ENCODE measurements at places on chromosomes 2 and 18. TPM values are rescaled to one million over a fixed set of nuclear protein-coding genes. Genes with fewer than 3 reads are reported as not detected.

The ANKAR gene
- 8.9 TPM for polyA plus RNA-seq

The SRD5A2 gene
- 0.04 TPM for polyA plus RNA-seq

The ANKRD62 gene
- not detected for polyA plus RNA-seq

The FNDC4 gene
- polyA plus RNA-seq = 11.0 TPM

The PPP1R1C gene
- 1.0 TPM for polyA plus RNA-seq

The STAM2 gene
- 16.5 TPM for polyA plus RNA-seq

The COL3A1 gene
- 7,572 TPM for polyA plus RNA-seq

The ALLC gene
- not detected for polyA plus RNA-seq

The GAREM2 gene
- polyA plus RNA-seq = 3.6 TPM

The IKZF2 gene
- polyA plus RNA-seq = 5.4 TPM

The PSTPIP2 gene
- 1.7 TPM for polyA plus RNA-seq

The LRP2 gene
- 0.11 TPM for polyA plus RNA-seq

The TOGARAM2 gene
- 0.60 TPM for polyA plus RNA-seq

The TXNDC2 gene
- 0.08 TPM for polyA plus RNA-seq

The CDH2 gene
- polyA plus RNA-seq = 4.5 TPM

The TRAK2 gene
- 30.9 TPM for polyA plus RNA-seq

The ZBTB14 gene
- polyA plus RNA-seq = 11.6 TPM

The ADRA2B gene
- polyA plus RNA-seq = 2.3 TPM
